ENCODE measurements at places on chromosomes 5 and 9.

GRCh38 chr5:146703899-146704298 is 174.7 kb downstream of the PPP2R2B start:
- DNase-seq = no peak

GRCh38 chr5:10892911-10893215 is 131.8 kb upstream of the DAP start:
- no peak for DNase-seq

DNA sequence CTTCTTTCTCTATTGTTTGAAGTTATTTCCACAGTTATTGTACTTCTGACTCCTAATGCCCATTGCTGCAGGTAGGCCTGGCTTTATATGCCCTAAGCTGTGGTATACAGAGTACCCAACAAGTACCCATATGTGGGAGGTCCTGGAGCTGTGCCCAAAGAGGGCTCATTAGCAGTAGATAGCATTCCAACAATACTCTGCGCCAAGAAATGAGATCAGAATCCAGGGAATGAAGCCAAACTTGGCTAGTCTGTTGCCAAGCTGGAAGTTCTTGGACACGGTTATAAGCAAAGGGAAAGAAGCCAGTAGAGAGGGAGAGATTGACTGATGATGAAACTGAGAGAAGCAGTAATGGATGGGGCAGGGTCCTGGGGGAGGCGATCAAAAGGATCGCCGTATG is 29.7 kb upstream of the FAM169A start:
- DNase-seq = no peak

DNA sequence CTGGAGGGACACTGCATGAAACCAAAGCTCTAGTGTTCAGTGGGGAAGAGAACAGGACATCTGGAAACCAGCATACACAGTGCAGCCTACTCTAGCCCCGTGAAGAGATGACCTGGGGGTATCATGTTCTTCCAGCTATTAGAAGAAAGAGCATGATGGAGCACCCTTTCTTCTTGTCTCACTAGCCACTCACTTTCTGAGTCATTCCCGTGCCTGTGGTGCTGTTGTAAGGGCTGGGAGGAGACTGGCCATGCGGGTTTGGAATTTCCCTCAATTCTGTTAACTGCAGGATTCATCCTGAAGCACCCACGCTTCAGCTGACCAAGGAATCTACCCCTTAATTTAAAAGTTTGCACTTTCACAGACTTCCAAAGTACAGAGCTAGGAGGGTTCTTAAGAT is 137.0 kb downstream of the COL23A1 start:
- DNase-seq = no peak

GRCh38 chr9:81466981-81467380 is 222.4 kb downstream of the TLE1 start:
- no peak for DNase-seq

- peak; percentile 92 for DNase-seq
Measured at GRCh38 chr5:91379914-91380490, 3.1 kb downstream of the ARRDC3 start.

DNA sequence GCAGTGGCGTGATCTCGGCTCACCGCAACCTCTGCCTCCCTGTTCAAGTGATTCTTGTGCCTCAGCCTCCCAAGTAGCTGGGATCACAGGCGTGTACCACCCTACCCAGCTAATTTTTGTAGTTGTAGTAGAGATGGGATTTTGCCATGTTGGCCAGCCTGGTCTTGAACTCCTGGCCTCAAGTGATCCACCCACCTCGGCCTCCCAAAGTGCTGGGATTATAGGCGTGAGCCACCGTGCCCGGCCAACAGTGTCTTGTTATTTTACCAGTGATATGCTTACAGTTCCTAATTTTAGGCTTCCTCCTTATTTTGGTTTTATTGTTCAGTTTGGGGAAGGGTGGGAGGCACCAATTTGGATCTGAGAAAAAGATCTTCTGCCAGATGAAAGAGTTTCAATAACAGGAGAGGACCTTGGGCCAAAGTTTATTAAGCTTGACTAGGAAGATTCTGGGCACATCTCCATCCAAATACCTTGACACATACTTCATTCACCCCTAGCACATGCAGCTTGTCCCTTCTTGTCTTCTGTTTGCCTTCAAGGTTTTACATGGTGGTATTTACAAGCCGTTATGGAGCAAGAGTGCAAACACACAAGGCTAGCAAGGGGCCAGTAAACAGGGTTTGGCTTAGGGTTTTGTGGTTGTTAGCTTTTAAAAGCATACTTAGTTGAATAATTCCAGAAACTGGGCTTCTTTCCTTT is 168.1 kb upstream of the DMRT1 start:
- DNase-seq = no peak

- no peak for DNase-seq
Measured at GRCh38 chr9:75046725-75047345, 18.7 kb upstream of the CARNMT1 start.

GRCh38 chr9:135707252-135708138 is 5.5 kb downstream of the KCNT1 start:
- DNase-seq = no peak

- no peak for DNase-seq
Measured at GRCh38 chr5:158882236-158882635, 217.5 kb downstream of the EBF1 start.

GRCh38 chr9:129949821-129950220 is 93.2 kb downstream of the FNBP1 start:
- no peak for DNase-seq

GRCh38 chr5:1524481-1524798 is 680 bp upstream of the LPCAT1 start:
- no peak for DNase-seq

- DNase-seq = no peak
Measured at GRCh38 chr5:14512574-14512973, 69.0 kb upstream of the OTULINL start.
